ENCODE measurements at places on chromosomes 1 and 21. TPM values are rescaled to one million over a fixed set of nuclear protein-coding genes. Genes with fewer than 3 reads are reported as not detected.

CNKSR1 gene
- total RNA-seq, result 0.52 TPM

LIN28A gene
- not detected for total RNA-seq

DNA sequence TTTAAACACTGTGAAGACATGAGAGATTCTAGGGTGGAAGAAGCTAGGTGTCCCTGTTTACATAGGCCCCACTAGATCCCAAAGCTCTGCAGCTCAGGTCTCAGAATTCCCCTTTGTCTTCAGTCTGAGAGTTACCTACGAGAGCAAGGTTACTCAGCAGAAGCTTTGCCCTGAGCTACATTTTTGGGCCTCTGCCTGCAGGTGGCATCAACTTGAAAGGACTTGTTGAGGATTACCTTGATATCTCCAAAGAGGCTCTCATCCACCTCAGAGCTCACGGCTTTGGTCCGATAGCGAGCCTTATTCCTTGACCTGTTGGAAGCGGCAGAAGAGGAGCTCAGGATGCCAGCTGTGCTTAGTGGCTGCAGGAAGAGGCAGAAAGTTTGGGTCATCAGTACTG lies 7.0 kb downstream of the CFAP45 start:
- no peak for DNase-seq

DNA sequence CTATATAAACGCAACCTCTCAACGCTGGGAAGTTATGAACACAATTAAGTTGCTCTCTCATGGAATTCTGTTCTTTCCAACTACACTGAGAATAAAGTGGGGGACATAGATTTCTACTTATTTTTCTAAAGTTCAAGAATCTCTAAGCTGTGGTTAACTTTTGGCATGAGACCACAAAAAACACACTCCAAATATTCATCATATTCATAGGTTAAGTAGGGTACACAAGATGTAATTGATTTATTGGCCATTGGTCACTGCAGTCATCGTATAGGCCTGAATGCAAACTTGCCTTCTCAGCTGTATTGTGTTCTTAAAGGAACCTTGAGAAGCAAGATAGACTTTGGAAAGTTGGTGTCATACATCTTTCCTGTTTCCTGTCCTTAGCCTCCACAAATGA lies 40.3 kb downstream of the PRRX1 start:
- DNase-seq, result no peak

- no peak for DNase-seq
Observed at GRCh38 chr1:103790172-103790571, 40.5 kb downstream of the AMY1C start.

HFM1 gene
- total RNA-seq, result 3.0 TPM

DNA sequence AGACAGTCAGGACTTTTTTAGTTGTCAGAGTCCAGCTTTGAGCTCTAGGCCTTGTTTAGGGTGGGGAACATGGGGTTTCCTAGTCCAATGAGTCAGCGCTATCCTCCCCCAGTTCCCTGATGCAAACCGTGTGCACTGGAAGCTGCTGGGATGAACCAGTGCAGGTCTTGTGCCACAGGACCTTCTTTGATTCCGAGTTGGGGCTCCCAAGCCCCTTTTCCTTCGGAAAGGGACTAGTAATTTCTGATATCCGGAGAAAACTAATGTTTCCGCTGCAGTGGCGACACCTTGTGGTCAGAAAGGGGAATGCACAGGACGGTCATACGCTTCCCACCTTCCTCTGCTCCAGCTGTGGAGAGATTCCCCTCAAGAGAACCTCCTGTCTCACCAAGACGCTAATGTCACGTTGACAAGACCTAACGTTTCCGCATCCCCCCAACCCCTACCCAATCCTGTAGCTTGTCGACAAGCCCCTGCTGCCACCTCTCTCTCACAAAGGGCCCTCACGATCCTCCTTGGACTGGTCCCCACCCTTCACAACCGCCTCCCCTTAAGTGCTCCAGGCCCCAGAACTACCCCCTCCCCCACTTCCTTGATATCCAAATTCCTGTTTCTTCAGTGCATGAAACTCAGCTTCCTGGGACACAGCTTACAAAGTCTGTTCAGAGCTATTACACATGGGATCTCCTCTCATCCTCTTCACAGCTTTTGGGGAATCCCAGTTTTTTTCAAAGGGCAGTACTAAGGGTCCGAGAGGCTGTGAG lies 30.9 kb downstream of the GPA33 start:
- peak; percentile 75 for DNase-seq

DNA sequence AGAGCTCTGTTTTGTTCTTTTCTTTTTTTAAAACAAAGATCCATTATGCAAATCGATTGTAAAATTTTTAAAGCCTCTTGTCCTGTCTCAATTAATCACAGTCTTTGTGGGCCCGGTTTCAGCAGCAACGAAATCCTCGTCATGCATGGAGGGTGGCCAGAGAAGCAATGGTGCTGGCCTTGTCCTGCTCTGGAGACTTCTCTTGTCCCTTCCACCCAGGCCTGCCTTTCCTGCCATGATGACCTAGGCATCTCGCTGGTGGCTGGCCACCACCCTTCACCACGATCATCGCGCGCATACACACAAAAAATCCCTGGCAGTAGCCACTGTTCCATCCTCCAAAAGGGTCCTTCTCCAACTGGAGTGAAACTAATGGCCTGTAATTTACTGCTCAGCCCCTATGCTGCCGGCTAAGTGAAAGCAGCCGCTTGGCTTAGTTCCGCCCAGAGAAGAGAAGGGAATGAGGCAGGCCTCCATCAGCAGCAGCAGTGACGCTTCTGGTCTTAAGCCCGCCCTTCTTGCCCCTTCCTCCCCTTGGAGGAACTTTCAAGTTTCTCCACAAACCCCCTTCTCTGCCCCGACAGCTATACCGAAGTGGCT lies 309.5 kb downstream of the NPHP4 start:
- DNase-seq, result no peak

LINGO4 gene
- 0.33 TPM for total RNA-seq

GRCh38 chr1:96722958-96723357 lies 1.4 kb downstream of the PTBP2 start:
- DNase-seq, result no peak

DNA sequence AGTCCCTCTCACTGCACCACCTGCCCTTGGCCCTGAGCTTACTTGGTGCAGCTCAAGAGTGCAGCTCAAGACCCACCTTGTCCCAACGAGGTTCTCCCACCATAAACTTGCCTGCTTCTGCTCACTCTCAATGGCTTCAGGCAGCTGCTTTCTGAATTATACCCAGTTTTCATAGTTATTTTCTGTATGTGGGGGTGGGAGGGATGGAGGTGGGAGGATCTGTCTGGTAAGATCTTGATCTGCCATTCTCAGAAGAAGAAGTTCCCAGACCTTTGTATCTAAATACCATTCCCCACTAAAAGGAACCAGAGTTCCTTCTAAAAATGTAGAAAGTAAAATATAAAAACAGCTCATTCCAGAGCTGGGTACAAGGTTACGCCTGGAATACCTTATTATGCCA lies 111.5 kb downstream of the SIM2 start:
- no peak for DNase-seq

OVAAL gene
- 0.70 TPM for total RNA-seq

CD53 gene
- 29.4 TPM for total RNA-seq

LHX8 gene
- not detected for total RNA-seq

GRCh38 chr1:89339039-89339438 lies 24.8 kb upstream of the GBP6 start:
- no peak for DNase-seq

FMN2 gene
- 0.15 TPM for total RNA-seq

SPRR2G gene
- not detected for total RNA-seq

RAB42 gene
- total RNA-seq, result 2.0 TPM

LCE2B gene
- total RNA-seq, result not detected

DNA sequence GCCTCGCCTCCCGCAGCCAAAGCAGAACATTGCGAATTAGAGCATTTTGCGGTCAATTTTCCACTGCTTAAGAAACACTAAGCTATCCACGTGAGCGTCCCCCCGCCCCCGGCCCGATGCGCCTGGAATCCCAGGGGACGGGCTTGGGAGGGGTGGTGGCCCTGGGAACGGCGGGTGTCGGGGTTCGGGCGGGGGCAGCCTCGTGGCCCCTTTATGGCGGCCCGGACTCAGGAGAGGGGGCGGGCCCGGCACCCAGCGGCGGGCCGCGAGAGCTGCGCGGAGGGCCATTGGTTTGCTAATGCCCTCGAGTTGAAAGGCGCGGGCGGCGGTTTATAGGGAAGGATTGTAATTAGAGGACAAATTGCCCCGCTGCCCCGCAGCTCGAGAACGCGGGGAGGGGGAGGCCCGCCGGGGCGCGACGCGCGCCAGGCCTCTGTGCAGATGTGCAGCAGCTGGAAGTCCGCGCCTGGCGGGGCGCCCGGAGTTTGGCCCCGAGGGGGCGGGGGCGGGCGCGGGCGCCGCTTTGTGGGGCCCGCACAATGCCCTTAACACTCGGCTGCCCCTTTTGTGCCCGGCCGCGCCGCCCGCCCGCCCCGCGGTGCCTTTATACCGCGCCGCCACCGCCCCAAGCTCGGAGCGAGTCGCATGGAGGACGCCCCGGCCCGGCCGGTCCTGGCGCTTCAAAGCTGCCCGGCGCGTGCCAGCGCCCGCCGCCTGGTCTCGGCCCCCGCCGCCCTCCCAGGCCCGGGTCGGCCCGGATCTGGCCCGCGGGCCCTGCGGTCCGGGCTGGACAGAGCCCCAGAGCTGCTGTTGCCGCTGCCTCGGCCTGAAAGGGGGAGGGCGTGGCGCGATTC lies 1.9 kb upstream of the HES3 start:
- no peak for DNase-seq

PLEKHG5 gene
- 7.0 TPM for total RNA-seq

GRCh38 chr1:200666309-200666708 lies 3.4 kb downstream of the DDX59 start:
- no peak for DNase-seq

INSRR gene
- total RNA-seq, result not detected

JAM2 gene
- 15.6 TPM for total RNA-seq

MIER1 gene
- total RNA-seq, result 18.4 TPM

GRCh38 chr1:71908303-71908702 lies 374.0 kb downstream of the NEGR1 start:
- no peak for DNase-seq

GRCh38 chr1:3313576-3313950 lies 140.9 kb upstream of the ARHGEF16 start:
- DNase-seq, result peak; percentile 93

KLHL12 gene
- total RNA-seq, result 13.9 TPM

DNA sequence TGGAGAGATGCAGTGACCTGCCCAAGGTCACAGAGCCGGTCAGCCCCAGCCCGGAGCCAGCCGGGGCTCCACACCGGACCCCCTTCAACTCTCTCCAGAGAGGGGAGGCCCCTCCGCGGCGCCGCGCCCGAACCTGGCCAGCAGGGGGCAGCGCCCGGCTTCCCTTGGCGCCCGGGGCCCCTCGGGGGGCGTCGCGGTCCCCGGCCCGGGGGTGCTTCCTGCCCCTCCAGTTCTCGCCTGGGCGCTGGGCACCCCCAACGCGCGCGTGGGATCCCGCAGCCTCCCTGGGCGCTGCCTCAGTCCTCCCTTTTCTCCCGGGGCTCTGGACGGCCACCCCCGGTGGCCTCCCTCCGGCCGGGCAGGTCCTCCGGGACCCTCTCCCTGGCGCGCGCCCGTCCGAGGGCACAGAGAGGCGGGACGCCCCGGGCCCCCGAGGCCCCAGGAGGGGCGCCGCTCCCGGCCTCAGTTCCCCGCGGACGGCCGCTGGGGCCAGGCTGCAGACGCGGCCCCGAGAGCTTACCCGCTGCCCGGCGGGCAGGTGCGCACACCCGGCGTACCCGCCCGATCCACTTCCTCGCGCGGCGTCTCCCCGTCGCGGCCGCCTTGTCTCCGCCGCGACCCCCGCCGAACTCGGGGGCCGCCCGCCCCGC lies 406 bp downstream of the HTR1D start:
- no peak for DNase-seq

DNA sequence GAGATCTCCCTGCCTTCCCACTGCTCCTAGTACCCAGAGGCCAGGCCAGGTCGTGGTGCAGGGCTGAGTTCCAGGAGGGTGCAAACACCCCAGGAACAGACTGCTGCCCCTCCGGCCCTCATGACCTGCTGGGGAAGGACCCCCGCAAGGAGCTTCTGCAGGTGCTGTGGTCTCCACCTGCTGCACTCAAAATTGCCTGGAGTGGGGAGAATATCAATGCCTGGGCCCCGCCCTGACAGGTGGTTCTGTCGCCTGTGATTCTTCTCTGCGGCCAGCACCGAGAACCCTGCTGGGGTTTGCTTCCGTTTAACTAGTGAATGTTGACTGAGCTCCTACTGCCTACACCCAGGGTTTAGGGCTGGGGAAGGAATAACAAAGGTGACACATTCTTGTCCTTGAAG lies 2.1 kb upstream of the TFF3 start:
- peak; percentile 42 for DNase-seq

SNRPE gene
- total RNA-seq, result 31.0 TPM

DNA sequence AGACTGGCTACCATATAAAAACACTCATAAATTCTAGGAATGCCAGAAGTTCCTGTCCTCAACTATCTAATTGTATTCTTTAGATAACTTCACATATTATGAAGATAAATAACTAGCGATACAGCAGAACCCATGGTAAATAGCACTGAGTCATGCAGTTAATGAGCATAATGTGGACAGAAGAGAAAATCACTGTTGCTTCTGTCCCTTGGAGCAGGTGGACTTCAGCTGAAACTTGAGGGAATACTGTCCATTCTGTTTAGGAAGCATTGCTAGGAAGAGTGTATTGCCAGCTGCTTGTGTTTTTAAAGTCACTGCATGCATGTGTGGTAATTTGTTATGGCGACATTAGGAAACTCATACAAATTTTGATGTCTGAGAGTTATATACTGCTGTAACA lies 854.4 kb downstream of the LTN1 start:
- DNase-seq, result no peak

GRCh38 chr1:160752924-160753323 lies 13.9 kb downstream of the SLAMF7 start:
- DNase-seq, result no peak

DNA sequence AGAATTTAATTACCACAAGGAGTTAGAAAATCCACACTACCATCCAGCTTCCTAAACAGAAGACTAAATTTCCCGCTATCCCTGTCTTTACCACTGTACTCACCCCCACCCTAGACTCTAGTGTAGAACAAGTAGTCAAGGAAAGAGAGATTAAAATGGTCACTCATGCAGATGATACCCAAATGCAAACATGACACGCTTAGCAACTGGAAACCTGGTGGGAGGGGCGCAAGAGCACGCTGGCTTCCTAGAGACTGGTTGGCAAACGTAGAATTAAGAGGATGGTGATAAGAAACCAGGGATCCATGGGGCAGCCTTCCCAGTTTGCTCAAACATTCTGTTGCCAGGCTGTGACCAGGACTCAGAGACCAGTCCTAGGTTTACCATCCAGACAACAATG lies 9.9 kb upstream of the LDLRAD1 start:
- DNase-seq, result no peak

GRCh38 chr1:207079706-207080241 lies 8.9 kb upstream of the C4BPB start:
- DNase-seq, result no peak

GRCh38 chr1:224696891-224697765 lies 81.0 kb downstream of the CNIH3 start:
- no peak for DNase-seq

PKP1 gene
- 2.3 TPM for total RNA-seq

GRCh38 chr1:231106347-231106746 lies 55.5 kb upstream of the TRIM67 start:
- no peak for DNase-seq

GRCh38 chr1:91749788-91750231 lies 136.1 kb downstream of the TGFBR3 start:
- no peak for DNase-seq

MFAP2 gene
- total RNA-seq, result 8.6 TPM

All from right atrium auricular region (tissue), 2 donors.